ENCODE measurements at places on chromosomes 7 and 10. TPM values are rescaled to one million over a fixed set of nuclear protein-coding genes. Genes with fewer than 3 reads are reported as not detected.

DNA sequence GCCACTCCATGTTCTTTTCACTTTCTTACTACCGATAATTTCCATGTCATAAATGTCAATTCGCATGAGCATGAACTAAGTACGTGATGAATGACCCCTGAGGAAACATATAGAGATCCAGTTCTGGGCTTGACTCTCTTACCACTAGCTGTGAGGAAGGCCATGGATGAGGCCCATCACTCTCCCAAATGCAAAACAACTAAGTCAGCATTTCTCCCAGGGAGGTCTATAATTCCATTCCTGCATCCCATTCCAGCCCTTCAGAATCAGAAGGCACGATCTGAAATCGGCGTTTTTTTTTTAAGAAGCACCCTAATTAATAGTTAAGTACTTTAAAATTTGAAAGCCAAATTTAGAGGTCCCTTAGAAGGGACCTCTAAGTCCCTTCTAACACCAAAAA, 116.5 kb downstream of the CABCOCO1 start:
- DNase-seq = no peak

Gene CHRM2
- polyA plus RNA-seq = not detected

DNA sequence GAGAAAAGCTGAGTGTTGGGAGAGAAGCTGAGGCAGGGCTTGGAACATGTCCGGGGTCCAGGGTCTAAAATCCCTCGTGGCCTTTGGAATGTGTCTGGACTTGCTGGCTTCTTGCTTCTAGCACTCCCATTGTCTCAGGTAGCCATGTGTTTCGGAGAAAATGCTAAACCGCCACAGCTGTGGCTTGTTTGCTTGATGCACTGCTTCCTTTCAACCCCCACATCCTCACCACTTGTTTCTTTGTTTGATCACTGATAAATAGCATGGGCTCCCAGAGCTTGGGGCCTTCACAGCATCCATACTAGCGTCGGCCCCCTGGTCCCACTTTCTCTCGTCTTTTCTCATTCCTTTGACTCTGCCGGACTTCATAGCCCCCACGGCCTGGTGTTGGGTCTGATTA, 102.7 kb downstream of the ANKRD26 start:
- DNase-seq = no peak

Gene SH3PXD2A
- polyA plus RNA-seq = 8.1 TPM

GRCh38 chr10:48941427-48942075, 1.9 kb upstream of the LRRC18 start:
- no peak for DNase-seq

DNA sequence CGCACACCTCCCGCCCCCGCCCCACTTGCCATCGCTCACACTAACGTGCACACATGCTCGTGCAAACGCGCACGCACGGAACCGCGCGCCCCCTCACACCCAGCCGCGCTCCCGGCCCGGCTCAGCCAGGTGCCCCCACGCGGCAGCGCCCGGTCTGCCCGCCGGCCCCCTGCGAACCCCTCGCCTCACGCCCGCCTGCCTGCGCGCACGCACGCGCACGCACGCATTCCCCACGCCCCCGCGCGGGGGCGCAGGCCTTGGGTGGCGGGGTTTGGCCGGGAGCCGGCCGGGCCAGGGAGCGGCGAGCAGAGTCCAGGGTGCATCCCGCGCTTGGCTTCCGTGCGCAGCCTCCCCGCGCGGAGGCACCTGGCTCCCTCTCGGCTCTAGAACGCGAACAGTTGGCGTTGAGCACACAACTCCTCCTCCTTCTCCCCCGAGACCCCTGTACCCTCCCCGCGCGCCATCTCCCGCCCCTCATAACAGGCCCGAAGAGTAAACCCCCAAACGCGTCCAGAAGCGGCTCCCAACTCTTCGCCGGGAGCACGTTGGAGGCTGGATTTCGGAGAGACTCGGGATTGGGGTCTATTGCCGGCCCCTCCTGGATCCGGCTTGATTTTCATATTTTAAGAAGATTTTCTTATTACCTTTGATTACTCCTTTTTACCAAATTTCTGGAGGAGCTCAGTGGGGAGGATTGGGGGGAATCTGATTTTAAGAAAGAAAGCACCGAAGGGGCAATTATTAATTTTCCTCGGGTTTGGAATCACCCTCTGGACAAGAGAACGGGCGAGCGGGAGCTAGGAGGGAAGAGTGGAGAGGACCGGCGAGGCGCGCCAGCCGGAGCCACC, 527 bp upstream of the SORCS3 start:
- DNase-seq = no peak

DNA sequence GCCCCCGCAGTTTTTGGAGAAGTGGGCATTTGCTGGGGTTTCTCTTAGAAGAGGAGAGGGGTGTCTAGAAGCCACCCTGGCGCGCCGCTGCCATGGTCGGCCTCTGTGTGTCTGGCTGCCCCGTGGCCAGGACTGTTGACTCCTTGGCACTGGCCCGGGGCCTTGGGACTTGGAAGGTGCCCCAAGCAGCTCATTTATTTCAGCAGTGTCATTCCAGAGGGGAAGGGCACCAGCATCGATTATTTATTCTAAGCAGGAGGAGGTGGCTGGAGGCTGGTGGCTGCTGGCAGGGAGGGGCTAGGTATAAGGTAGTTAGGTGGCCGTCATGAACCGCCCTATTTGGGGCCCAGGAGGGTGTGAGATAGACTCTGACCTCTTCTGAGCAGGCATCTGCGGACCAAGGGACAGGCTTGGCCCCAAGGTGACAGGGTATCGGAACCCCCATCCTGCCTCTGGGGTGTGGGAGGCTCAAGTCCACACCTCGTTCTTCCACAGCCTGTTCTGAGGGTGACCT, 1.6 kb downstream of the GTF2IRD1 start:
- DNase-seq = no peak

Gene TFR2
- polyA plus RNA-seq = 1.8 TPM

- no peak for DNase-seq
Observed at GRCh38 chr10:129105266-129105665, 361.8 kb upstream of the MGMT start.

DNA sequence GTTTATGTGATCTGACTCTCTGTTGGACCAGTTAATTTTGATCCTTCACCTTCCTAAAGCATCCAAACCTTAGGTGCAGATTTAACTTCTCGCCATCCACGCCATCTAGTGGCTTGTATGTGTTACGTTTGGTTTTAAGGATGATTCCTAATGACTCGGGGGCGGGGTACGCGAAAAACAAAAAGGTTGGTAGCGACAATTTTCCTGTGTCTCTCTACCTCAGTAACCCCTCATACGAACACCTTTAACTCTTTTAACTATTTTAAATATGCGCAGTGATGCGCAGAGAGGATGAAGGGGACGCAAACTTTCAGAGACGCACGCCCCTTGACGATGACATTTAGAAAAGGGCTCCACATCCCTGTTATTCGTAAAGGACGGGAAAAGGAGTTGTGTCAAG, 714 bp upstream of the KCND2 start:
- no peak for DNase-seq

GRCh38 chr7:14836571-14837189, 65.9 kb downstream of the DGKB start:
- DNase-seq = no peak

Gene MYH16
- polyA plus RNA-seq = not detected

Gene TUBB8
- polyA plus RNA-seq = not detected

DNA sequence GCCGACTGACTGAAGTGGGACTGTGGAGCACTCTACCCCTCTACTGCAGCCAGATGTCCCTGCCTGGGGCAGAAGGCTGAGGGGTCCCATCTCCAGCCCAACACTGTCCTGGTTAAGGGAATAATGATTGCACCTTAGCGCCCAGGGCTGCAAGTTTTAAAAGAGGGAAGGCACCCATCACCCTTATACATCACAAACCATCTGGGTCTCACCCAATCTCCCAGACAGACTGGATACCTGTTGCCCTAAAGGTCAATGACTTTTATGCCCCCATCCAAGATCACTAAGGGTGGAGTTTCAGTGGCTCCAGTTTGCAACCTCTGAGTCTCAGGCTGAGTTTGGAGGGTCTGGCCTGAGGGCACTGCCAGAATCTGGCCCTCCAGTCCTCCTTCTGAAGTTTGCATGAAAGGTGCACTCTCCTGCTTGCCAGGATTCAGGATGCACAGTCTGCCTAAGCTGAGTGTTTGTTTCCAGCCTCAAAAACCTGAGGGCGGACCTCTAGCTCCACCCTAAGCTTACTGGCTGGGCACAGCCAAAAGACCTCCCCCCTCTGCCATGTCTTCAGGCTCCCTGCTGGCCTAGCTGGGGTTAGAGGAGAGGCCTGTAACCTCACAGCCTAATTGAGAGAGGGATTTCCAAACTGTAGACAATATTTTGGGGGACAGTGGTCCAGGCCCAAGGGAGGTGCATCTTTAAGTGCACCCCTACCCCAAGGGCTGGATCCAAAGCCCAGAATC, 2.5 kb upstream of the EMX2 start:
- DNase-seq = no peak

GRCh38 chr10:85149766-85150165, 821.4 kb downstream of the CCSER2 start:
- no peak for DNase-seq

- DNase-seq = no peak
Observed at GRCh38 chr7:117827862-117828261, 45.4 kb downstream of the CTTNBP2 start.

GRCh38 chr10:86644152-86644793, 10.1 kb upstream of the OPN4 start:
- DNase-seq = no peak

DNA sequence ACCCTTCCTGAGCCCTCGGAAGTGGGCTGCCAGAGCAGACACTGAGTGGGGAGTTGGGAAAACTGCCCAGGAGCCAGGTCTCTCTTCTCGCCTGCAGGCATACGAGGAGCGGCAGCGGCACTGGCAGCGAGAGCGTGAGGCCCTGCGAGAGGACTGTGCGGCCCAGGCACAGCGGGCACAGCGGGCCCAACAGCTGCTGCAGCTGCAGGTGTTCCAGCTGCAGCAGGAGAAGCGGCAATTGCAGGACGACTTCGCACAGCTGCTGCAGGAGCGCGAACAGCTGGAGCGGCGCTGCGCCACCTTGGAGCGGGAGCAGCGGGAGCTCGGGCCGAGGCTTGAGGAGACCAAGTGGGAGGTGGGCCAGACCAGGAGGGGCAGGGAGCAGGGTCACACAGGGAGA, 5.8 kb downstream of the LZTS2 start:
- DNase-seq = no peak
